ENCODE measurements at places on chromosomes 1 and 21.

- DNase-seq: no peak
Measured at GRCh38 chr1:209634005-209634737, 18.1 kb downstream of the LAMB3 start.

GRCh38 chr1:110579460-110579859 lies 26.7 kb downstream of the KCNA2 start:
- DNase-seq: no peak

- DNase-seq: no peak
Measured at GRCh38 chr1:16162163-16162822, 6.4 kb upstream of the EPHA2 start.

- no peak for DNase-seq
Measured at GRCh38 chr1:48761411-48761810, 15.3 kb downstream of the BEND5 start.

GRCh38 chr1:24126018-24126671 lies 14.2 kb upstream of the MYOM3 start:
- DNase-seq: no peak

- DNase-seq: no peak
Measured at GRCh38 chr1:169588112-169588511, 1.8 kb upstream of the F5 start.

GRCh38 chr1:210912752-210913151 lies 221.2 kb downstream of the KCNH1 start:
- DNase-seq: no peak

All from ACHN (cell line).